ENCODE measurements at places on chromosomes 3 and 15.

GRCh38 chr15:59814409-59814808, 125.3 kb upstream of the BNIP2 start:
- DNase-seq: no peak

DNA sequence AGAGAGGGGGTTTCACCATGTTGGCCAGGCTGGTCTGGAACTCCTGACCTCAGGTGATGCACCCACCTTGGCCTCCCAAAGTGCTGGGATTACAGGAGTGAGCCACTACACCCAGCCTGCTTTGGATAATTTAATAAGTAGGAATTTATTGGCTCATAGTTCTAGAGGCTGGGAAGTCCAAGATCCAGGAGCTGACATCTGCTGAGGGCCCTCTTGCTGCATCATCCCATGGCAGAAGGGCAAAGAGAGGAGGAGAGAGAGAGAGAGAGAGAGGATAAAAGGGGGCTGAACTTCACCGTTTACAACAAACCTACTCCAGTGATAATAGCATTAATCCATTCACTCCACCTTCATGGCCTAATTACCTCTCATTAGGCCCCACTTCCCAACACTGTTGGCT, 62.0 kb upstream of the HES1 start:
- DNase-seq: no peak

DNA sequence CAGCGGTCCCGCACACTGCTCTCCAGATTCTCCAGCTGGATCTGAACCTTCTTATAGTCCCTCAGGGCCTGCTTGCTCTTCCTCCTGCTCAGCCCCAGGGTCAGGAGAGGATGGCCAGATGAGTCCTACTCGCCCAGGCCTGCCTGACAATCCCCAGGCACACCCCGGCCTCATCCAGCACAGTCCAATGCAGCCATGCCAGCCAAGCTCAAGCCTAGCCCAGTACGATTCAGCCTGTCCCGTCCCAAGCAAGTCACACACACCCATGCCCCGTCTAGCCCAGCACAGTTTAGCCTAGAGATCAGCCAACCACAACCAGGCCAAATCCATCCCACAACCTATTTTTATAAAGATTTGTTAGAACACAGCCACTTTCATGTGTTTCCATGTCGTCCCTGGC, 16.8 kb downstream of the PLXNB1 start:
- no peak for DNase-seq

GRCh38 chr15:94385441-94385840, 154.1 kb downstream of the MCTP2 start:
- DNase-seq: no peak

DNA sequence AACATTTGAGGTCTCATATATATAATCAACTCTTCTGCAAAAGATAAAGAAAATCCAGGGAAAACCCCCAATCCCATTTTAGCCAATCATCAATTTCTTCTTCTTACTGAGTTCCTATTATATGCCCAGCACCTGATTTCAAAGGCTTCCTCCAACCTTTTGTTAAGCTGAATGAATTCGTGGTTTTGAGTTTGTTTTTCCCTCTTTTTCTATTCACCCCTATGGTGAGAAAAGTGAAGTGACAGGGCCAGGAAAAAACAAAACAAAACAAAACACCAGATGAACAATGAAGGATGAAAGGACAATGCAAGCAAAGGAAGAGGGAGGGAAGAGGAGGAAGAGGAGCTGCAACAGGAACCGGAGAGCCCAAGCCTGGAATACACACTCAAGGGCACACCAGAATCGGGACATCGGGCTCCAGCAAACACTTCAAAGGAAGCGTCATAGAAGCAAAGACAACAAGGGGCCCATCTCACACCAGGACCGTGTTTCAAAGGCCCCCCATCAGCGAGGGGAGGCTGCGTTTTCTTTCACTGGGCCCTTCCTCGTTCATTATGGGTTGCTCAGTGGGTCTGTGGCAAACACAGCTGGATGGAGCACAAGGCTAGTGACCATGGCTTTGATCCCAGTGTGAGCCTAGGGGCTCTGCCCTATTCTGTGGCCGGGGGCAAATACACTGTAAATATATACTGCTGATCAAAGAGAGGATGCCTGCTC, 50.2 kb downstream of the VGLL4 start:
- no peak for DNase-seq

GRCh38 chr3:79211586-79212359, 556.0 kb downstream of the ROBO1 start:
- no peak for DNase-seq

DNA sequence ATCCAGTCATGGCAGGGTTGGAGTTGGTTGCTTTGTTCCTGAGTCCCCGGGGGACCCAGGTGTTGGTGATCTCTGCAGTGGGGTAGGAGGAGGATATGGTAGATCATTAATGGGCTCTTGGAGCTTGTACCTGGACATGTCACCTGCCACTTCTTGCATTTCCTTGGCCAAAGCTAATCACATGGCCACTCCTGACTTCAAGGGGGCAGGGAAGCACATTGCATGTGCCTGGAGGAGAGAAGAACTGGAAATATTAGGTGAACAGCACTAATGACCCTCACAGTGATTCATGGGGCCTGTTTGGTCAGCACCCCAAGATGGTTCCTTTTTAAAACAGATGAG, 87.1 kb upstream of the MYZAP start:
- DNase-seq: no peak

GRCh38 chr3:88744896-88745295, 362.5 kb upstream of the EPHA3 start:
- no peak for DNase-seq

Measured in activated CD4-positive, alpha-beta T cell treated with anti-CD3 and anti-CD28 coated beads, Interleukin-2, amount 50 U/mL, for 4 hours (primary cell).